ENCODE measurements at places on chromosomes 1 and 21.

DNA sequence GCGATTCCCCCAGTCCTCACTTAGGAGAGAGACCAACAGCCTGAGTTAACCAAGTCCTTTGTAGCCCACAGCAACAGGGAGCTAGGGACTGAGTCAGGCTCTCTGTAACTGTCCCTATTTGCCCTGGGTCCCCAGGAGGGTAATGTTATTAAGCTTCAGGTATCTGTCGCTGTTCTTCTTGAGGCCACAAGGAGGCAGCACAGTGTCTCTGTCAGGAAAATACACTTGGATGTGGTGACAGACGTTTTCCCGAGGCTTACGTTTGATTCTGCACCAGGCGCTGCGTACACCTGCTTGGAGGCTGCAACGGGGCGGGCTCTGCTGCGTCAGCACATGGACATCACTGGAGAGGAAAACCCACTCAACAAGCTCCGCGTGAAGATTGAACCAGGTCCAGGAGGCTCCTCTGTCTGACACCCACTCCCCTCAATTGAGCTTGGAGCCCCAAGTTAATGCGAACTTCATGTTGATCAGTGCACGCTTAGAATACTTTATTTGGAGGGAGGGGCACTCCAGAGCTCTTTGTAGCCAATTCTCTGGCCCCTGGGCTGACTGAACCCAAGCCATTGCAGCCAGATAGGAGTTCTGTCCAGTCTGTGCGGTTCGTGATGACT, 10.7 kb upstream of the ELF3 start:
- peak; percentile 39 for DNase-seq

DNA sequence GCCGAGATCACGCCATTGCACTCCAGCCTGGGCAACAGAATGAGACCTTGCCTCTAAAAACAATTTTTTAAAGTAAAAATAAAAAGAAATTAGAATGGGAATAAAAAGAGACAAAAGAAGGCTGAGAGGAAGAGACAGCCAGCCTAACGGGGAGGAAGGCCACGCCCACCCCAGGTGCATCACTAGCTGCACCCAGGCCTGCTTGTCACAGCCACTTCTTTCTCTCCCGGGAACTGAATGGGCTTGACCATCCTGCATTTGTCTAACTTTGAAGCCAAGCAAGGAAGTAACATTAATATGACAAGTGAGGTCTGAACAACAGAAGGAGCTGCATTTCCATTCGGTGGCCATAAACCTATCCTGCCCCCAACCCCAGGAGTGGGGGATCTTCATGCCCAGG, 20.8 kb upstream of the EFNA1 start:
- no peak for DNase-seq

GRCh38 chr1:154574716-154575115, 7.1 kb downstream of the CHRNB2 start:
- DNase-seq = no peak

DNA sequence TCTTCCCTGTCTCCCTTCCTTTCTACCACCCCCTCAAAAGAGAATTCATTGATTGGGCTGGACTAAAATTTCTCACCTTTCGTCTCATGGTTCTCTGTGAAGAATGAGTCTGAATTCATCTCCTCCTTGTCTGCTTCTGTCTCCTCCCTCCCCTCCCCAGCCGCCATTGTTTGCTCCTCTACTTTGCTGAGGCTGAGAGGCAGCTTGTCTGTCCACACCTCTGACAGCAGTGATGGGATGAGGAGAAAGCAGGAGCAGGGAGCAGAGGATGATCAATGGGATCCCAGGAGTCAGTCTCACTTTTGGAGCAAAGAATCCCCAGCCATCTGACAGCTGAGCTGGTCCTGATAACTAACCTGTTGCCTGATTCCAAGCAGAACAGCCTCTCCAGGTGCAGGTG, 2.5 kb downstream of the ILDR2 start:
- no peak for DNase-seq

DNA sequence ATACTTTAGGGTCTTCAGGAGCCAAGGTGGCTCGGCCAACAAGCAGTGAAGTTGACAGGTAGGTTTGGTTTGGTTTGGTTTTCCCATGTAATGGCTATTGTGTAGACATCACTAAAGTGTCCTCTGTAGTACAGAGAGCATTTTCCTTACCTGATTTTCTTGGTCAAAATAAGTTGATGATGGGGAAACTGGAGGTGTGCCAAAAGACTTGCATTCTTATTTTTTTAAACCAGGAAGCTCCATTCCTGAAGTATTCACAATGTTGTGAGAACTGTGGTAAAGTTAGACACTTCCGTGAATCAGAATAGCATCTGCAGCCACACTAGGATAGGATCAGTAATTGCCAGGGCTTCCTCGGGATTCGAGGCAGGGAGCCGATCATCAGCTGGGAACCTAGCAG, 2.9 kb downstream of the ZBTB37 start:
- DNase-seq = no peak

- no peak for DNase-seq
Measured at GRCh38 chr1:6212193-6212959, 6.5 kb downstream of the RNF207 start.

- DNase-seq = no peak
Measured at GRCh38 chr21:41582298-41582840, 74.4 kb upstream of the TMPRSS2 start.

DNA sequence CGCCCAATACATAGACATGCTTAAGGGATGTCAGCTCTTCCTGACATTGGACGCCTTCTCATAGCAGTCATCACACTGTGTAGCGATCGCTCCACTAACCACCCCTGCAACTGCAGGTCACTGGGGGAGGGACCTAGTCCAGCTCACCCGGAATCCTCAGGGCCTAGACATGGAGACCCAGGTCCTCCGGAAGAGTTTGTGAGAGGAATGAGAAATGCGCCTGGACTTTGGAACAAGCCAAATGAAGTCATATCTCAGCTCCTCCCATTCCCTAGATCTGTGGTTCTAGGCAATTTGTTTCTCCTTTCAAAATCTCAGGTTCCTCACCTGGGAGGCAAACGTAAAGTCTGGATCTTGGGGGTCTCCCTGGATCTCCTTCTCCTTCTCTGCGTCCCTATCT, 253.3 kb downstream of the KAZN start:
- no peak for DNase-seq

DNA sequence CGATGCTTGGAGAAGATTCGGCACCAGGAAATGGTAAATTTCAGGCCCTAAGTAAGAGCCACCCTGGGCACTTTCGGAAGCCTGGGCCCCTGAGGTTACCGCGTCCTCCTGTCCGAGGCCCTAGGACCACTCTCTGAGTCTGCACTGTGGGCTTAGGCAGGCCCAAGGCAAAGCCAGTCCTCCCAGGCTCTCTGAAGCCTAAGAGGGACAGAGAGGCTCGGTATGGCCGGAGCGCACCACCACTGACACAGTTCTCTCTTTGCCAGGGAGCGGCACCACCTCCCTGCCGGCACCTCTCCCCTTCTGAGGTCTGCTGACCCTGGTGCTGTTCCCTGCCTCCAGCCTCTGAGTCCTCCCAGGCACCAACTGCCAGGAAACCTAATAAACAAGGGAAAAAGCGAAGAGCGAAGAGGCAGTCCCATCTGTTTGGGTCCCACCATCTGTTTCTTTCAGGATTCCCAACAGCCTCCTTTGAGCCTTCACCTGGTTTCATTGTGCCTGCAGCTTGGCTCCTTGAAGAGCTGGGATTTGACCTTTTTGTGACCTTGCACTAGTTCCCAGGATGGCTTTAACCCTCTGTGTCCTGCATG, 57.7 kb downstream of the VWA5B1 start:
- no peak for DNase-seq

GRCh38 chr1:154832384-154832783, 37.7 kb downstream of the KCNN3 start:
- DNase-seq = no peak
